ENCODE measurements at places on chromosomes 5 and 9.

DNA sequence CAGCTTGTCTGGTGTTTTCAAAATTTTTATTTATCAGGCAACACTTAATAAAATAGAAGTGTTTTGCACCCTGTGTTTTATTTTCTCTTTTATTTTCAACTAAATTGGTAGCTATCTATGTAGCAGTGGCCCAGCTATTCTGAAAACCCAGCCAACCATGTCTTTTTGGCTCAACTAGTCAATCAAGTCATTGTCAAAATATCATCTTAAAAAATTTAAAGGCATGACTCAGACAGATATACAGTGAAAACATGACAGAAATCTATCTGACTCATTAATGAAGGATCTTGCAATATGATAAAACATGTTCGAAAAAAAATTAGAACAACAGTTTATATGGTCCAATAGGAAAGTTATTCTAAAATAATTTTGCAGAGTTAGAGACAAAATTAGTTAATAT, 75.1 kb downstream of the HSD17B4 start:
- DNase-seq: no peak

DNA sequence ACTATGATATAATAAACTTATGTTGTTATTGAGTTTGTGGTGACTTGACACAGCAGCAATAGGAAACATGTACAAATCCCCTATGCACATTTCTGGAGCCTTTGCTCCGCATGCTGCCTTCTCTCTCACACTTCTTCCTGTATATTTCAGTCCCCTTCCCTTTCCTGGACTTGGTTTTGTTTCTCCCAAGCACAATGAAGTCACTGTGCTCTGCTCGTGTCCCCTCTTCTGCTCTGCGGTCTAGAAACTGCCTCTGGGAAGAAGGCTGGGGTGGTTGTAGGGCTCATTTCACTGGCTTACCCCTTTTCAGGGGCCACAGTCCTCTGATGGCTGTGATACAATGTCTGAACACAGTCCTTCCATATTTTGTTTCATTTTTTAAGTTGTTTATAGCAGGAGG, 15.7 kb upstream of the FGD3 start:
- DNase-seq: no peak

- DNase-seq: no peak
Observed at GRCh38 chr5:141298376-141298775, 5.5 kb downstream of the SLC25A2 start.

GRCh38 chr9:2459756-2460155, 161.8 kb upstream of the VLDLR start:
- DNase-seq: no peak

- DNase-seq: no peak
Observed at GRCh38 chr5:93423300-93423699, 157.7 kb downstream of the NR2F1-AS1 start.

GRCh38 chr9:12973710-12974109, 198.9 kb downstream of the LURAP1L start:
- no peak for DNase-seq

DNA sequence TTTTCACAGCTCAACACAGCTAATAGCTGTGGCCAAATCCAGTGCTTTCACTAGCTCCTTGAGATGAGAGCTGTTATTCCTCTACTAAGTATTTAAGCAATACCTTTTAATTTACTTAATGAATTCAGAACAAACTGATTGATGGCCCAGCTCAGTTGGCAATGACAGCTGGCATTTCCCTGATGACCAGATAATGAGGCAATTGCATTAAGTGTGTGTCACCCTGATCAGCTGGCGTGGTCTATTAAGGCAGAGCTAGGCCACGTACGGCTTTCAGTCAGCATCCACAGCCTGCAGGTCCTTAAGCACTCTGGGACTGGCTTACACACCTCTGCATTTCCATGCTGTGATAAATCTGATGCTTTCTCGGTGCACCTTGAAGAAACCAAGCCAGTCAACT, 34.4 kb downstream of the TTLL11 start:
- no peak for DNase-seq

Data from smooth muscle cell of the brain vasculature (primary cell).